Right forelimb (tissue), 1 donor: ENCODE measurements at places on chromosomes 3 and 15.

DNA sequence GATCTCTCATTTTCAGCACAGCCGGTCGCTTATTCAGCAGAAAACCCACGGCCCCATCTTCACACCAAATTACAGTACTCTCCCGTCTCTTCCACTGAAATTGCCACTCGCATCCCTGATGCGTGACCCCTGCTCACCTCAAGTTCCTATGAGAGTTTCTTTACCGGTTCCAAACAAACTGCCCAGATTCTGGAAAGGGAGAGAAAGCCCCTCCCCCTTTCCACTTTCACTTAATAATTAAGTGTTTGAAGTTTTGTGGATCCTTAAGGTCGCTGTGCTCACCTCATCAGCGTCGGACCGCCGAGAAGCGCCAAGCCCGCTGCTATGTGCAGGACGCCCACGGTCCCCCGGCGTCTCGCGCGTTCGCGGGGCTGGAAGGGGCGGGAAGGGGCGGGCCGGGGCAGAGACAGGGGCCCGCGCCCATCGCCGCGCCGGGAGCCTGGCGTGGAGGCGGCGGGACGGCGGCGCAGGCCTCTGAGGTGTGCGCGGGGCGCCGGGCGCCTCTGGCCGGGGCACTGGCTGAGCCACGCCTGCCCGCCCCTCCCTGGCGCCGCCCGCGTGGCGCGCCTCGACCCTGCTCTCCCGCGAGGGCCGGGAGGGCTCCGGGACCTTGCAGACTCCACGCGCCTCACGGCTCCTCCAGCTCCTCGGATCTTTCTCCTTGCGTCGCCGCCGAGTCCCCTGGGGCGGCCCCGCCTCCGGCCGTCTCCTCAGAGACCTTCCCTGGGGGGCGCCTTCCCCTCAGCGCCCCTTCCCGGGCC, at the start of gene GPR156:
Gene GPR156, minus strand, starts transcription at position 476 of the 761 bp plus-strand sequence. CDS start 41,124 bp downstream, outside the sequence.
- DNase-seq: no peak

- DNase-seq: no peak
Observed at GRCh38 chr3:10766049-10766705, 49.9 kb upstream of the SLC6A11 start.

DNA sequence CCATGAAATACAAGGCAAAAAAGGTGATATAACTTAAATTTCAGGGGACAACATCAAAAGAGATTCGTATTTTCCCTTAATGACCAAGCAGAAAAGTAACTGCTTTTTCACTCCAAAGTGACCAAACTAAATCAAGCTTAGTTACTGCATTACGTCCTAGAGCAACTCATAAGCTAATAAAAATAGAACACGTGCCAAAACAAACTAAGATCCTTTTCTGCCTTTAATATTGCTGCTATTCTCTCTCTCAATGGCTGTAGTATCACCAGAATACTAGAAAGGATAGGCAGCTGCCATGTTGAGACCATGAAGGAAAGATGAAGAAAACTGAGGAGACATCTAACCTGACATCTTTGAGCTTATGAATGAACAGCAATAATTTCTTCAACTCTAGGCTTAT, 43.3 kb downstream of the UBXN7 start:
- no peak for DNase-seq

DNA sequence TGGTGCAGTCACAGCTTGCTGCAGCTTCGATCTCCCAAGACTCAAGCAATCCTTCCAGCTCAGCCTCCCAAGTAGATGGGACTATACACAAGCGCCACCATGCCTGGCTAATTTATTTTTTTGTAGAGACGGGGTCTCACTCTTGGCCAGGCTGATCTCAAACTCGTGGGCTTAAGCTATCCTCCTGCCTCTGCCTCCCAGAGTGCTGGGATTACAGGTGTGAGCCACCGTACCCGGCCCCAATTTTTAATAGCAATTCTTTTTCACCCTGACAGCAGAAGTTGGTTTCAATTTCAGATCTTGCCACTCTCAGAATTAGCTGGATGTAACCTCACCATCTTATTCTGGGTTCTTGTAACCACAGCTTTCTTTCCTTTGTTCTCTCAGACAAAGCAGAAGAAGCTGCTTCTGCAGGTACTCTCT, 64.8 kb downstream of the TRIM71 start:
- no peak for DNase-seq

DNA sequence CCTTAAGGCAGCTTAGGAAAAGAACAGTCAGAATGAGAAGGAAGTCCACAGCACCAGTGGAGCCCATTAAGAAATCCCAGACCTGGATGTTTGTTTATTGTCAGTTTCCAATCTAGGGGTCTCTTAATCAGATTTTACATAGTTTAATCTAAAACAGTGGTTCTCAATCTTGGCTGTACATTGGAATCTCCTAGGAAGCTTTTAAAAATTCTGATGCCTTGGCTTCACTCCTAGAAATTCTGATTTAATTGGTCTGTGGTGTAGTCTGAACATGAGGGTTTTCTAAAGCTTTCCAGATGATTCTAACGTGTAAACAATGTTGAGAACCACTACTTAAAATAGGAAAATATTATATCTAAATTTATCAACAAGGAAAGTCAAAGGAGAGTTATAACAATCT, 56.6 kb upstream of the SPRED1 start:
- no peak for DNase-seq

- DNase-seq: no peak
Observed at GRCh38 chr3:71380096-71380495, 203.4 kb downstream of the FOXP1 start.

- DNase-seq: no peak
Observed at GRCh38 chr15:36251450-36251849, 328.0 kb upstream of the CDIN1 start.

- peak; percentile 65 for DNase-seq
Observed at GRCh38 chr3:184259878-184260723, 1.3 kb downstream of the CAMK2N2 start.

- DNase-seq: no peak
Observed at GRCh38 chr3:168473334-168473890, 377.7 kb upstream of the GOLIM4 start.

- DNase-seq: no peak
Observed at GRCh38 chr3:128312271-128312670, 154.4 kb downstream of the DNAJB8 start.

- DNase-seq: no peak
Observed at GRCh38 chr3:123552095-123552714, 32.6 kb downstream of the HACD2 start.

GRCh38 chr3:152737021-152737908, 97.7 kb upstream of the P2RY1 start:
- no peak for DNase-seq

DNA sequence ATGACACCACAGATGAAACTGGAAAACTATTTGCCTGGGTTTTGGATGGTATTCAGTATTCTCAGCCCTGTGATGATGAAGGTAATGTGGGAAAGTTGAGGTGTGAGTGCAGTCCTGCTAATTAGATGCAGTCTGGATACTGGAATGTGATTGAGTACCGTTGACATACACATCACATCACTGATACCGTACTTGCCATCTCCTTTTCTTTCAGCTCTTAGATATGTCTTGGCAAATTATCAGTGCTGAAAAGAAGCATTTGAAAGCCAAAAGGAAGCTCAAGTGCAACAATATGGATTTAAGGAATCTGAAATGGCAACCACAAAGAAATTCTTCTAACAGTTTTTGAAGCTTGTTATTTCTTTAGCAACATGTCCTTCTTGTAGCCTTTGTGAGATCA, 381.4 kb upstream of the TGFBR2 start:
- no peak for DNase-seq

- DNase-seq: no peak
Observed at GRCh38 chr3:155323063-155323666, 29.7 kb upstream of the STRIT1 start.

- DNase-seq: no peak
Observed at GRCh38 chr3:56633602-56634535, 49.2 kb downstream of the TASOR start.

DNA sequence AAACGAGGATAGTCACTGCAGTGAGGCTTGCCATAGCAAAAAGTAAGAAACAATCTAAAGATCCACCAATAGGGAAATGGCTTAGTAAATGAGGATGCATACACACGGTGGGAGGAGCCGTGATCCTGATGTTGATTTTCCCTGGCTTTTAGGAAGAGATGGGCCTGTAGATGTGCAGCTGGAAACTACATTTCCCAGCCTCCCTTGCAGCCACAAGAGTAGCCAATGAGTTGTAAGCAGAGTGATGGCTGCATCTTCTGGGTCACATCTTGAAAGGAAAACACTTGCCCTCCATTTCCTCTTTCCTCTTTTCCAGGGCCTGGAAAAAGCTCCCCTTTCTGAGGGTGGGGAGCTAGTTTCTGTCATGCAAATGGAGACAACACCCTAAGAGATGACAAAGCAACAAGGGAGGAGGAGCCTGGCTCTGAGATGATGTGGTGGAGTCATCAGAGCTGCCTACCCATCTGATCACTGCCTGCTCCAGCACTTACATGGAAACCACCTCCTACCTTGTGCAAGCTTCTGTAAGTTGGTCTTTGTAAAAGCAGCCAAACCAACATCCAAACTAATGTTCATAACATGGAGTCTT, 139.1 kb downstream of the TLE3 start:
- no peak for DNase-seq

GRCh38 chr3:129611812-129612533, 5.5 kb upstream of the PLXND1 start:
- no peak for DNase-seq

- DNase-seq: no peak
Observed at GRCh38 chr3:66463730-66464511, 36.9 kb downstream of the LRIG1 start.

GRCh38 chr15:40046721-40047414, 7.9 kb upstream of the SRP14 start:
- no peak for DNase-seq

DNA sequence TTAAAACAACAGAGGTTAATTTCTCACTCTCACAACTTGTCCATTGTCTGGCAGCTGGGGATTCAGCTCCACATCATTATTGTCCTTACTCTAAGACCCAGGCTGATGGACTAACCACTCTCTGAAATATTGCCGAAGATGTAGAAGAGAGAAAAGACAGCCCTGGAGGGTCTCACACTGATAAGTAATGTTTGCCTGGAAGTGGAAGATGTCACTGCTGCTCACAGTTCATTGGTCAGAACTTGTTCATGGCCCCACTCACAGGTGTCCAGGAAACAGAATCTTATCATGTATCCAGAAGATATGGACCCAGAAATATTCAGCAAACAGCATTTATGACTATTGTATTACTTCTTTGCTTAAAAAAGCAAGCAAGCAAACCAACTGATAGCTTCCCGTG, 62.2 kb upstream of the LPP start:
- no peak for DNase-seq

DNA sequence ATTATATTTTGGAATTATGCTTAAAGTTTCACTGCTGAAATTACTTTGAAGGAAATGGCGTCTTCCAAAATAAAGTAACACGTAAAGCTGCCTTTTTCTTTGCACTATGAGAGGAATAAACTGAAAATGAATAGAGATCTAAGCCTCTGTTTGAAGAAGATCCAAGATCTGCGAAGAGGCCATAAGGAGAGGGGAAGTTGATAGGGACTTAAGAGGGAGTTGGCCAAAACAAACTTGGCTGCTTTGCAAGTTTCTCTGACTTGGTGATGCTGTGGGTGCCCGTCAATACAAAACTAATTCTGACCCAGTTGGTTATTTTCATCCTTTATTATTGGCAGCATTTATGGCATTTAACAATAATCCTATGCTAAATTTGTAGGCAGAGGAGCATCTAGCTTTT, 190.2 kb upstream of the GBE1 start:
- no peak for DNase-seq

- DNase-seq: no peak
Observed at GRCh38 chr3:146967783-146968182, 362.6 kb upstream of the PLSCR5 start.

GRCh38 chr15:67164401-67164791, 90.1 kb downstream of the AAGAB start:
- DNase-seq: peak; percentile 32

DNA sequence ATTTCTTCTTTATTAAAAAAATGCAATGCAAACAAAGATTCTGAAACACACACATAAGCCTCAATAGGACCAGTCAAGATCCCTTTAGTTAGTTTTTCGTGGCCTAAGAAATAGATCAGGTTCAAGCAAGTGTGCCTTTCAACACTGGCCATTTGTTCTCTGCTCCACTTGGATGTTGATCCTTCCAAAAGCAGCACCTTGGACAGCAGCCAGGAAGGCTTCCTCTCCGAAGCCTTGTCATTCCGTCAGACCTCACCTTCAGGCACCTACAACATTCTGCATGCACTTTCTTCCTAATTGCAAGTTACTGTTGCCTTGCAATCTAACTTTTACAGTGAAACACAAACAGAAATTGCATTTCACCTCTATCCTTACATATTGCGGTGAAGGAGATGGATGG, 155.9 kb upstream of the FEZF2 start:
- peak; percentile 45 for DNase-seq

DNA sequence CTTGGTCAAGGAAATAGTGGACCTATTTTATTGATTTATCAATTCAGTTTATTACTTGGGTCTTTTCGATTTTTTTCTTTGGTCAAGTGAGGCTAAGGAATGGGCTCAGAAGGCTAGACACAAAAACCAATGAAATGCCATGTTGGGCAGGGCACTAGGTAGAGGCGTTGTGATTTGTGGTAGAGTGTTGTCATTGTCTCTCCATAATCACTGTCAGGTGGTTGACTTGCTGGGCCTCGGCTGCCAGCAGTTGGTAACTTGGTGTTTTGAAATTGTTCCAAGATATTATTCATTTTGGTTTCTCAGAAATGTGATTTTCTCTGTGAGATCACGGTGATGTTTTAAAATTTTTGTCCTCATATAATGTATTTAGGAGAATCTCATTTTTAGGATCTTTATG, 173.6 kb downstream of the KLHL25 start:
- DNase-seq: no peak

- DNase-seq: no peak
Observed at GRCh38 chr3:66831931-66832330, 166.2 kb upstream of the KBTBD8 start.

DNA sequence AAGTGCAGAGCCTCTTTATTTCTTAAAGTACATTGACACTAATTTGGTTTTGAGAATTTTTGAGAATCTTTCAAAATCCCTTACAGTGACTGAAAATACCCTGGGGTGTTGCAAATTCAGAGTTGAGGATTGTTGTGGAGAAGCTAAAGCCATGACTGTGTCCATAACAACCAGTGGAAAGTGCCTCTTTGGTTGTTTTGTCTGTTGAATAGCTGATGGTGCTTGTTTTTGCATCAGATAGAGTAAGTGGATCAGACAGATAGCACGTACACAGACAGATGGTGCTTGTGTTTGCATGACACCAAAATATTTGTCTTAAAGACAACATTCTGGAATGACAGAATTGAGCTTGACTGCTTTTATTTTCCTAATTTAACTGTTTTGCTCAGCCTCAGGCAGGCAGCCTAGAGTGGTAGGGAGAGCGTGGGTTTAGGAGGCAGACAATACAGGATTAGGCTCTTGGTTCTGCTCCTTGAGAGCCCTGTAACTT, 265.0 kb downstream of the IL20RB start:
- DNase-seq: no peak

DNA sequence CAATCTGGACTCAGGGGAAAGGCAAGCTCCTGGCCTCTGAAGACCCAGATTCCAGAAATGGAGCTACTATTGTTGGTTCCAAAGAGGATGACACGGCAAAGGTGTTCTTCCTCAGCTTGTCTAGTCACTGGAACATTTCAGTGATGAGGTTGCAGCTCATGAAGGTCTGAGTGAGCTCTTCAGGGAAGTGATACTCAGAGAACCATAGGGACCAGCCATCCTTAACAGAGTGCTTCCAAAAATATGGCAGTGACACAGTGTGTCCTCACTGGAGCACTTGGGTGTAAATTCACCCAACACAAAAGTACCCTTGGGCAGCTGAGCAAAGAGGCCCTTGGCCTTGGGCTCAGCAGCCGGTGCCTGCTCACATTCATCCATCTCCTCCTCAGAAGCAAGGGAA, 46.3 kb downstream of the SPTSSB start:
- no peak for DNase-seq
